Vagina (tissue), 2 donors: ENCODE measurements at places on chromosomes 7 and 10. TPM values are rescaled to one million over a fixed set of nuclear protein-coding genes. Genes with fewer than 3 reads are reported as not detected.

Gene PDK4
- total RNA-seq, result 399 TPM

Gene CDHR3
- total RNA-seq, result 8.8 TPM

Gene LAMB1
- 152 TPM for total RNA-seq

Gene SSC4D
- not detected for total RNA-seq

Gene RBP3
- total RNA-seq, result not detected

- no peaks in the 10 kb centered on the region for H3K27me3 ChIP-seq
- H3K4me3 ChIP-seq, result no peak overlapping the region
- DNase-seq, result no peak
- H3K27ac ChIP-seq, result no peak overlapping the region
- no peaks in the 10 kb centered on the region for H3K36me3 ChIP-seq
- no peaks in the 10 kb centered on the region for H3K4me1 ChIP-seq
Measured at GRCh38 chr7:102258749-102259107, 27.9 kb upstream of the SH2B2 start.

DNA sequence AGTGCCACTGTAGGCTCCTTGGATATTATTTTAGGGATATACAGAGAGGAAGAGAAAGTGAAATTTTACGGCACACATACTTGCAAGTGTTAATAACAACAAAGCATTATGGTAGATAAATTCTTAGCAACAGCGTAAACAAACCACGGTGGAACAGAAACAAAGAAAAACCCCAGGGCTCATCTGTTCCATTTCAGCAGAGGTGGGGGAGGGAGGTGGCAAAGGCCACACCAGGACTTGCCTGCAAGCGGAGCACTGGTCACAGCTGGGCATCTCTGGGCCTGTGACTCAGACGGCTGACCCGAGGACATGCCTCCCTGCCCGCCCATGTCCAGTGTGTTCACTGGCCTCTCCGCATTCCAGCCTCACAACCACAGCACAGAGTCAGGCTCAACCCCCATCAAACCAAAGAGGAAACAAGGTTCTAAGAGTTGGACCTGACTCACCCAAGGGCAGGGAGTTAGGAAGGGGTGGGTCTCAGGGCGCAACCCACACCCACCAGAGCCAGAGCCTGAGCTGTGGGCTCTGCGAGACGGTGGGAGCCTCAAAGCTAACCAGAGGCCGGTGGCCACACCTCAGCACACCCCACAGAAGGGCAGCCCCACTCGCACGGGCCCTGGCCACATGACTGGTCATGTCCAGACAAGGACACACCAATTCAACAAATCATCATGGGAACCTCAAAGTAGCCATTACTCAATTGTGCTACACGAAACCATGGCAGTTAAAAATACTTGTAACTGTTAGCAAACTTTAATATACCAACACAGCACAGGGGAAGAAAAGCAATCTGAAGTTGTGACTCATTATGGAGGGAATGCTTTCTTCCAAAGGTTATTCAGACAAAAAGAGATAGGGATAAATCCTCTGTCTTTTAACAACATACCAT, 10.7 kb downstream of the ESYT2 start:
- peak overlapping the region; percentile 17 for H3K4me3 ChIP-seq
- peak overlapping the region; percentile 92 for H3K27ac ChIP-seq
- H3K36me3 ChIP-seq, result no peaks in the 10 kb centered on the region
- H3K27me3 ChIP-seq, result no peaks in the 10 kb centered on the region
- peaks cover 77% of the 10 kb centered on the region for H3K4me1 ChIP-seq

DNA sequence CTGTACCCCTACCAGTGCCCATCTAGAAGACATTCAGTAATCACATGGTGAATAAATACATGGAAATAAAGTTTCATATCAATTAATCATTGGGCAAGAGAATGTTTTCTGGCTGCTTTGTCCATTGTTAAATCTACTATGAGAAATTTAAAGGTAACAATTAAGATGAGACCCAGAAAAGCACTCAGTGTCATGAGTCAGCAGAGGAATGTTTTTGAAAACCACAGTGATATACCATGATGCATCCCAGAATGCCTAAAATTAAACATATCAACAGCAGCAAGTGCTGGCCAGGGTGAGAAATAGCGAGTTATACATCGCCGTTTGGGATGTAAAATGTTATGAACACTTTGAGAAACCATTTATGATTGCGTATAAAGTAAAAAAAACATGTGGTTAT, 825.3 kb upstream of the C7orf33 start:
- no peak overlapping the region for H3K4me3 ChIP-seq
- H3K27me3 ChIP-seq, result no peaks in the 10 kb centered on the region
- H3K36me3 ChIP-seq, result no peaks in the 10 kb centered on the region
- no peak overlapping the region for H3K27ac ChIP-seq
- H3K4me1 ChIP-seq, result no peaks in the 10 kb centered on the region
- DNase-seq, result no peak
